ENCODE measurements at places on chromosomes 6 and 20.

DNA sequence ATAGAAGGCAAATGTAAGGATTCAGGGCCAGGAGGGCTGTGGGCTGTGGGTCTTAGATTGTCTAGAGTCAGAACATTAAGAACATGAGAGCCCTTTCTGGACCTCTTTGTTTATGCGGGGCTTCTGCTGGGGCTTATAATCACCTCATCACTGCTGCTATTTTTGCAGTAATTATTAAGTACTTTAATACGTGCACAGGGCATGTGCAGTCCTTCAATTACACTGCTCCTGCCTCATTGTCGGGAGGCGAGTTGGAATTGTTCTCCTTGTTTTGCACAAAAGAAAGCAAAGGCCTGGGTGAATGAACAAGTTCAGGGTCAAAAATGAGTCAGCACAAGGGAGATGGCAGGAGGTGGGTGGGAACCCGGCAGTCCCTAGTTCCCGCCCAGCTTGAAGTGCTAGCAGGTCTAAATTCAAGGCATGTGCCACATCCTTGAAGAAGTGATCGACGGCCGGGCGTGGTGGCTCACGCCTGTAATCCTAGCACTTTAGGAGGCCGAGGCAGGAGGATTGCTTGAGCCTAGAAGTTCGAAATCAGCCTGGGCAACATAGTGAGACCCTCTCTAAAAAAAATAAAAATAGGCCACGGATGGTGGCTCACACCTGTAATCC is 34.4 kb upstream of the PTPN1 start:
- DNase-seq, result no peak

GRCh38 chr20:36493051-36493800 is 48.1 kb upstream of the MYL9 start:
- DNase-seq, result no peak

DNA sequence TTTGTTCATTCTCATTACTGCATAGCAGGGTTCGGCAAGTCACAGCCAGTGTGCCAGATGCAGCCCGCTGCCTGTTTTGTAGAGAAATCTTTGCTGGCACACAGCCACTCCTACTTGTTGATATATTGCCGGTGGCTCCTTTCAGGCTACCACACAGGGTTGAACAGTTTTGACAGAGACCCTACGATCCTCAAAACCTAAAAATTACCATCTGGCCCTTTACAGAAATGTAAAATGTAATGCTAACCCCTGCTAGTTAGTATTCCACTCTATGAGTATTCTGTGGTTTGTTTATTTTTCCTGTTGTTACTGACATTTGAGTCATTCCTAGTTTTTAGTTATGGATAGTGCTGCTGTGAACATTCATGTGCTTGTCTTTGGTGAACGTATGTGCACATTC is 11.5 kb downstream of the DHX35 start:
- DNase-seq, result no peak

- no peak for DNase-seq
Measured at GRCh38 chr6:71481011-71481410, 192.4 kb downstream of the OGFRL1 start.

GRCh38 chr6:108896111-108896661 is 48.0 kb downstream of the ARMC2 start:
- DNase-seq, result peak; percentile 71

- no peak for DNase-seq
Measured at GRCh38 chr6:73903155-73903554, 207.2 kb downstream of the CD109 start.

GRCh38 chr20:15654208-15654649 is 919.0 kb downstream of the KIF16B start:
- peak; percentile 61 for DNase-seq

DNA sequence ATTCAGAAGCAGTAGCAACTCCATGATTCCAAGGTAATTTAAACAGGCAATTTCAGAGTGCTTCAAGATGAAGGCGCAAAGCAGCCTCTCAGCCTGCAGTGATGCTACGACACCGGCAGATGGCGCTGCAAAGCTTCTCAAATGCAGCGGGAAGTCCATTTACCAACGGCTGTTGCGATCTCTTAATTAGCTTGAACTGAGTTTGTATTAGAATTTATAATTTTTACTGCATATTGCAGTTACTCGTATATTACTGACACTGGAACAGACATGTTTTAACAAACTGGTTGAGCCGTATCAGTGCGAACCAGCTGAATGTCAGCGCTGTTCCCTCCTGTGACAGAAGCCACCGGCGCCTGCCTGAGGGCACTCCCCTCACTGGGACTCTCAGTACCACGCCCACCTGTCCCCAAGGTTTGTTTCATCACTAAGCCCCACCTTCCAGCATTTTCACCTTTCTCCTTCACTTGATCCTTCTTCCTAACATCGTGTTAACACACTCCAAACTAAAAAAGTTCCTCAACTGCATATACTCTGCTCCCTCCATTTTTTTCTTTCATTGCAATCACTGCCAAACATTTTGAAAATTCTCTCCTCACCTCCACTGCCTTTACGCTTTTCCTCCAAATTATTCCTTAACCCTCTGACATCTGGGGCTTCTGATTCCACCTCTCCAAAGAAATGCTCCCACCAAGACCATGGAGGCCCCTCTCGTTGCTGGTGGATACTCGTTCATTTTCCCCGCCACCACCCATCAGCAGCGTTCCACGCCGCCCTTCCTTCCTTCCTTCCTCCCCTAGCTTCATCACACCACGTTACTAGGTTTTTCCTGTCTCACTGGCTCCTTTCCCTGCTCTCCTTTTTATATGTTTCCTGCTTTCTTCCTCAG is 14.5 kb downstream of the GNL1 start:
- peak; percentile 89 for DNase-seq

- DNase-seq, result no peak
Measured at GRCh38 chr6:40922281-40922680, 116.7 kb downstream of the UNC5CL start.

DNA sequence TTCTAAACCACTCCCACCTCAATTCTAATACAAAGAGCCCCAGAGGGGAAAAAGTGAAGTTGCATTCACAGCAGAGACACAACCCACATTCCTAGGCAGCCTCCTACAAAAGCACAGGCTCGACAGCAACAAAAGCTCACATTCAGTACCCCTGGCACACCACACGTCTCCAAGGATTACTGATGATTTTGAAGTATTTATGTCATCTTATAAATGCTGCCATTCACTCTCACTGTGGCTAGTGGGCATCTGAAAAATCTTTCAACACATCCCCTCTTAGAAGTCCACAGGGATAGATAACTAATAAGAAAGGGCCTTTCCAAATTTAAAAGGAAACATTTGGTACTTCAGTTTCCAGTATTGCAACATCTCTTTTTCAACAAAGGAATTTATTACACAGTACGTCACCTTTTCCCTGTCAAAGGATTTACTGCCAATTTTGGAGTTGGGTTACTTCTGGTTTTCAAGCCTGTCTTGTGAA is 146.7 kb downstream of the TASP1 start:
- DNase-seq, result no peak

- DNase-seq, result no peak
Measured at GRCh38 chr6:42230345-42231321, 13.0 kb upstream of the MRPS10 start.

DNA sequence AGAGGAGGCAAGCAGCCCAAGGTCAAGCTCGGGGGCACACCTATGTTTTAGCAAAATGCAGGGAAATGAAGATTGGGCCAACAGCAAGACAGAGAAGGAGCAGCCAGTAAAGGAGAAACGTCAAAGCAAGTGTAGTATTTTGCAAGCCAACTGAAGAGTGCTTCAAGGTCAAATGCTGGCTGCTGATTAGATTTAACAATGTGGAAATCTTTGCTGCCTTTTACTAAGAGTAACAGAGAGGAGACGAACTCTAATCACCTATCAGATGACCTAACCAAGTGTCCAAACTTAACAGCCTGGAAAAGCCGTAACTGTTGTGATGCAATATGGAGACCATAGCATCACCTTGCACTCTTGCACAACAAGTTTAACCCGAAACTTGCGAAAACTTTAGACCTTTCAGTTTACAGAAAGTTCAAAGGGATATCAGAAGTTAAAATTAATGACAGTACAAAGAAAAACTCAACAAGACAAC is 30.4 kb downstream of the AKIRIN2 start:
- no peak for DNase-seq

- DNase-seq, result no peak
Measured at GRCh38 chr6:139060332-139060731, 31.8 kb downstream of the ABRACL start.

DNA sequence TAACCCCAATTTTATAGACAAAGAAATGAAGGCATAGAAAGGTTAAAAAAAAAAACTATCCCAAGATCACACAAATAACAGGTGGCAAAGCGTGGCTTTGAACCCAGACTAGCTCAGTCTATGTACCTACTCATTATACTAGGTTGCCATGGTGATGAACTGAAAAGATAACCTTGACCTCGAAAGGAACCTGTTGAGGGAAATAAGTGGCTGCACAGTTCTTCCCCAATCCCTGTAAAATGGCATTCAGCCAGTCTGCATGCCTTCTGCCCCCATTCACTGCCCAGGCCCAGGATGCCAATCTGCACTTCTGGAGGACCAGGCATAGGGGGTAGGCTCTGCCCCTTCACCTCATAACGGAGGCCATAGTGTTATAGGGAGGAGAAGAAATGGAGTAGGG is 295.2 kb downstream of the PTPRT start:
- DNase-seq, result no peak

DNA sequence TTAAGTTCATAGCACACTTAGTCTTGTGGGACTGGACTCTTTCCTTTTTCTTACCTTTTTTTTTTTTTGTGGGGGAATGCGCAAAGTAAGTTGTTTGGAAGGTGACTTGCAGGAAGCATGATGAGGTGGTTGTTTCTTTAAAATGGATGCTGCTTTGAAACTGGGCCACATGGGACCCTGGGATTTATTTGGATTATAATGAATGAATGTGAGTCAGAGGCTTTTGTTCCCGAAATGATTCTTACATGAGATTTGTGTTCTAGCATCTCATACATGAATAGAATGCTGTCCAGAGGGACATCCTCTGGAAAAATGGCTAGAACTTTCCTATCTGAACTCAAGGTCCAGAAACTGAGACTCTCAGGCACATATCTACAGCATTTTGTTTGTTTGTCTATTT is 236.6 kb upstream of the RNF24 start:
- DNase-seq, result no peak

DNA sequence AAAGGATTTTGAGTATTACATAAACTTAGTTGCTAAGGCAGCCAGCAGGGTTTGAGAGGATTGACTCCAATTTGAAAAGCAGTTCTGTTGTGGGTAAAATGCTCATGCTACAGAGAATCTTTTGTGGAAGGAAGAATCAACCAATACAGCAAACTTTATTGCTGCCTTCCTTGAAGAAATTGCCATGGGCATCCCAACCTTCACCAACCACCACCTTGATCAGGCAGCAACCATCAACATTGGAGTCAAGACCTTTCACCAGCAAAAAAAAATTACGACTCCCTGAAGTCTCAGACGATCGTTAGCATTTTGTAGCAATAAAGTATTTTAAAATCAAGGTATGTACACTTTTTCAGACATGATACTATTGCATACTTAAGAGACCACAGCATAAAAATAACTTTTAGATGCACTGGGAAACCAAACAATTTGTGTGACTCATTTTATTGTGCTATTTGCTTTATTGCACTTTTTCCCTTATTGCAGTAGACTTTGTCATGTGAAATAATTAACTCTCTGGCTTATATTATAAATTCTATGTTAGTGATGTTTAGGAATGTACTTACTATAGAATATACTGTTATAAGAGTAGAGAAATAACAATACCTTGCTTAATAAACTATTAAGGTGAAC is 390.8 kb downstream of the CDKAL1 start:
- no peak for DNase-seq

GRCh38 chr6:132818404-132819359 is 4.3 kb downstream of the RPS12 start:
- no peak for DNase-seq

DNA sequence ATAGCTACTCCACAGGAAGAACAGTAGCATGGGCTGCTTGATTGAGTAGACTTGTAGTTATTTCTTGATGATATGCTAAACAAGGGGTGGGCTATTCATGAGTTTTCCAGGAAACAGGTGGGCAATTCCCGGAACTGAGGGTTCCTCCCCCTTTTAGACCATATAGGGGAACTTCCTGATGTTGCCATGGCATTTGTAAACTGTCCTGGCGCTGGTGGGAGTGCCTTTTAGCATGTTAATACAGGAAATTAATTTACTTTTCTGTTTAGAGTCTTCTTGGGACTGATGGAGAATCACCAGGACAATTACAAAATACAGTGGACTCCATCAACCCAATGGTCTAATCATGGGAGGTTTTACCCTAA is 22.7 kb downstream of the CYP24A1 start:
- DNase-seq, result no peak

GRCh38 chr20:17572034-17572638 is 2.3 kb downstream of the DSTN start:
- DNase-seq, result no peak

- DNase-seq, result no peak
Measured at GRCh38 chr6:54595844-54596243, 250.7 kb upstream of the FAM83B start.

GRCh38 chr6:73451223-73452106 is 632 bp downstream of the CGAS start:
- DNase-seq, result peak; percentile 26

GRCh38 chr6:166771701-166772100 is 144.7 kb upstream of the RPS6KA2 start:
- DNase-seq, result no peak

GRCh38 chr6:125354649-125355048 is 52.9 kb upstream of the HDDC2 start:
- no peak for DNase-seq

DNA sequence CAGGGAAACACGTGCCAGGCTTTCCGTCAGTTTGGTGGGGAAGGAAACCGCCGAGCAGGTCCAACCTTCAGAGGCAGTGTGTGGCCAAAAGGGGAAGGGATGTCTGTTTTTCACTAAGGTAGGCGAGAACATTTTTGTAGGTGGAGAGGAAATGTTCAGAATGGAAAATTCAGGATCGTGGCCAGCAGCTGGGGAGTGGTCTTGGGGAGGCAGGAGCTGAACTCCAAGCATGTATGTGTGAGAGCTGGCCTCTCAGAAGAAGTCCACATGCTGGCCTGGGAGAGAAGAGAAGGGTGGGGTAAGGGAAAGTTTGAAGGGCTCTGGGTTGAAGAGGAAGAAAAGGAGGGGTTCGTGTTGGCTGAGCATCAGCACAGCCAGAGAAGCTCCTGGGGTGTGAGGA is 74.9 kb downstream of the SYNDIG1 start:
- no peak for DNase-seq

DNA sequence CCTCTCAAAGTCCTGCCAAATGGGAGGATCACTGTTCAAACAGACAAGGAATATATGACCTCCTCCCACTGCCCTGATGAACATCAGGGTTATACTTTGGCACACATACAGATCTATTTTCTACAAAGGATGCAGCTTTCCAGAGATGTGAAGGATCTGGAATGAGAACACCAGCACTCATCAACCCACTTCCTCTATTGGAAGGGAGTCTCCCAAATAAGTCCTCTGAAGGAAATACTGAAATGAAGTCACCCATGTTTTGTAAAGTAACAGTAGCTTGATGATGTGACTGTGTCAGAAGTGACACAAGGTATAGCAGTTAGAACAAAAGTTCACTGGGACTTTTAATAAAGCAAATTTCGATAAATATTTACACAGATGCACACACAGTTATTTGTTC is 104.9 kb downstream of the OGFRL1 start:
- DNase-seq, result peak; percentile 88
